ENCODE measurements at places on chromosomes 12 and 14.

- DNase-seq = peak; percentile 94
Observed at GRCh38 chr12:49828133-49829091, at the start of gene NCKAP5L. Gene NCKAP5L, minus strand, starts transcription at chr12:49828413. Its CDS starts 24,369 bp downstream, at chr12:49804044.

GRCh38 chr14:49930720-49931119 lies 37.8 kb downstream of the ARF6 start:
- no peak for DNase-seq

DNA sequence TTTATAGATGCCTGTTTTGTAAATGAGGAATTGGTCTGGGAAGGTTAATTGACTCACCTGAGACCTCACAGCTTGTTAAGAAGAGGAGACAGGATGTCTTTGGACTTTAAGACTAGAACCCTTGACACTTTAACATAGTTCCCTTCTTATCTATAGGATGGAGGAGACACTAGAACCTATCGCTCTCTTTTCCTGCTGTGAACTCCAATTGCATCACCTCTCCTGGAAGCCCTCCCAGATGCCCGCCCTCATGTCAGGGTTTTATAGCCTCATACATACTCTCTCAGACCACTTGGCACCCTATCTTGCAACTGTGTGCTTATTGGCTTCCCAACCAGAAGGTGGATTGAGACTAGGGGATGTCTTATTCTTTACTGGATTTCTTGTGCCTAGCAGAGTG lies 2.5 kb upstream of the CTDSP2 start:
- no peak for DNase-seq

- peak; percentile 5 for DNase-seq
Observed at GRCh38 chr14:78848234-78848820, 678.2 kb downstream of the NRXN3 start.

GRCh38 chr12:70251226-70251625 lies 8.0 kb downstream of the CNOT2 start:
- DNase-seq = no peak

DNA sequence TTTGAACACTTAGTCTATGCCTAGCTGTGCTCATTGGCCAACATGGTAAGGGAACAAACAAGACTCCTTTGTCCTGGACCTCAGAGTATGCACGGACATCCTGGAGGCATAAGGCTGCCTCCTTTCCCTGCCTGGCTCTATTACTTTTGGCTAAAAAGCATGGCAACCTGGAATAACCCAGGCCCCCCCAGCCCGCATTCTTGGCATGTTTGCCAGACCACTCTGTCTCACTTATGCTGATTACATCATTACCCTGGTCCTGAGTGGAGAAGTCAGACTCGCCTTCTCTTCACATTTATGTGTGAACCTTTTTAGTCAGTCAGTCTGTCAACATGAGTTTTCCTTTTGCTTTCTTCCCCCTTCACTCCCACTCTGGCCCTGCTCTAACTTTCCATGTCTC lies 58.0 kb upstream of the ELK3 start:
- DNase-seq = no peak

GRCh38 chr12:100738086-100738485 lies 56.5 kb upstream of the ANO4 start:
- no peak for DNase-seq

- peak; percentile 46 for DNase-seq
Observed at GRCh38 chr12:109110988-109111495, 5.3 kb upstream of the ACACB start.

- DNase-seq = no peak
Observed at GRCh38 chr12:28583701-28584261, 393.5 kb downstream of the CCDC91 start.

- no peak for DNase-seq
Observed at GRCh38 chr14:102949801-102950451, 27.5 kb downstream of the AMN start.

- DNase-seq = no peak
Observed at GRCh38 chr12:119574255-119574654, 19.3 kb upstream of the TMEM233 start.
